GM23248 (cell line): ENCODE measurements at places on chromosomes 5 and 9.

DNA sequence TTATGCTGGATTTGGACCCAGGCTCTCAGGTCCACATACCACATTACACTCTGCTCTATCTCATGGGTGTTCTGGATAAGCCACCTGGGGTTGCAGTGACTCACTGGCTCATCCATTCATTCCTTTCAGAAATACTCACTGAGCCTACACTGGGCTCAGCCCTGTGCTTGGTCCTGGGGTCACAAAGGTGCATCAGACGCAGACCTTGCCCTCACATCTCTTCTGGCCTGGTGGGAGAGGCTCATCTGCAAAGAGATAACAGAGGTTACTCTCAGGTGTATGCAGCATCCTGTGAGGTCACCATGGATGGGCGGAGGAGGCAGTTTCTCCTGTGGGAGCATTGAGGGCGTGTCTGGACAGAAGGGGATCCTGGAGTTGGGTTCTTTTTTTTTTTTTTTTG, 12.1 kb downstream of the CDHR2 start:
- H3K27ac ChIP-seq = no peak overlapping the region
- H3K36me3 ChIP-seq = no peaks in the 10 kb centered on the region
- no peaks in the 10 kb centered on the region for H3K4me1 ChIP-seq
- no peak for DNase-seq
- H3K27me3 ChIP-seq = no peaks in the 10 kb centered on the region; the same call in 1 of the 2 replicates

DNA sequence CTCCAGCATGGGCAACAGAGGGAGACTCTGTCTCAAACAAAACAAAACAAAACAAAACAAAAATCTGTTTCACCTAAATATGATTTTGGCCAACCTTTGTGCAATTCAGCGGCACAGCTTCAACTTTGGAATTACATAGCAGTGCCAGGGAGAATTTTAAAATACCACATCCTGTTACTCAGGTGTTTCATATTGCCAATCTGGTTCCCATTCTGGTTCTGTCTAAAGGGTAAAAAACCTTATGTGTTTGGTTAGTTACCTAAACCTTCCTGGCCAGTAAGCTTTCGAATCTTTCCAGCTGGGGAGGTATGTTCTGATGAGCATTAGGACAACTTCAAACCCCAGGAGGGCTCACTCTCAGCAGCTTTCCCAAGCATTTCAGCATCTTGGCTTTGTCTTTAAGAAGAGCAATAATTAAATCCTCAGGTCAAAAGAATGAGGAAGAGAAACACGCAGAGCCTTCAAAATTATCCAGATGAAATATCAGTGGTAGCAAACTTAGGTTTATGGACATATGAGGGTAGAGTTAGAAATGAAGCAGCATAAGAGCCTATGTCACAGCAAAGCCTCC, 2.7 kb downstream of the DAB2 start:
- H3K4me1 ChIP-seq = peaks cover 52% of the 10 kb centered on the region
- H3K27me3 ChIP-seq = no peaks in the 10 kb centered on the region
- H3K36me3 ChIP-seq = peaks cover 35% of the 10 kb centered on the region
- H3K27ac ChIP-seq = peak overlapping the region; percentile 94
- no peak for DNase-seq
- peak overlapping the region; percentile 98 for H3K4me3 ChIP-seq

- H3K36me3 ChIP-seq = no peaks in the 10 kb centered on the region
- no peaks in the 10 kb centered on the region for H3K27me3 ChIP-seq
- no peak overlapping the region for H3K4me3 ChIP-seq
- no peak for DNase-seq
Observed at GRCh38 chr9:88221105-88221504, 82.8 kb upstream of the SPATA31C2 start.

DNA sequence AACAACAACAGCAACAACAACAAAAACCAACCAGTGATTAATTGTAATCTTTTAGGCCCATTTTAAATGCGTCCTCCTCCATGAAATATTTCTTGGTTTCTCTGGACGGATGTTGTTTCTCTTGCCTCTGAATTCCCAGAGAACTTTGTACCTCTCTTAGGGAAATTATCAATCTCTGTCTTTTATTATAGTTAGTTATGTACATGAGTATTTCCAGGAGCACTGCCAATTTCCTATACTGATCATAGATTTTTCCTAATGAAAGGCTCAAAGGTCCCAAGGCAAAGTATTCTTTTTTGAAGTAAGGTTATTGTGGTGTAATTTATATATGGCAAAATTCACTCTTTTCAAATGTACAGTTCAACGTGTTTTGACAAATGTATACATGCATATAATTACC, 20.4 kb upstream of the PALM2AKAP2 start:
- no peaks in the 10 kb centered on the region for H3K36me3 ChIP-seq
- no peak overlapping the region for H3K27ac ChIP-seq
- no peaks in the 10 kb centered on the region; the same call in 1 of the 2 replicates for H3K27me3 ChIP-seq
- DNase-seq = no peak

- H3K36me3 ChIP-seq = no peaks in the 10 kb centered on the region
- peaks cover 19% of the 10 kb centered on the region; the same call in 1 of the 2 replicates for H3K27me3 ChIP-seq
- no peak for DNase-seq
- H3K4me1 ChIP-seq = no peaks in the 10 kb centered on the region
Observed at GRCh38 chr5:154529282-154529681, 51.3 kb upstream of the HAND1 start.

DNA sequence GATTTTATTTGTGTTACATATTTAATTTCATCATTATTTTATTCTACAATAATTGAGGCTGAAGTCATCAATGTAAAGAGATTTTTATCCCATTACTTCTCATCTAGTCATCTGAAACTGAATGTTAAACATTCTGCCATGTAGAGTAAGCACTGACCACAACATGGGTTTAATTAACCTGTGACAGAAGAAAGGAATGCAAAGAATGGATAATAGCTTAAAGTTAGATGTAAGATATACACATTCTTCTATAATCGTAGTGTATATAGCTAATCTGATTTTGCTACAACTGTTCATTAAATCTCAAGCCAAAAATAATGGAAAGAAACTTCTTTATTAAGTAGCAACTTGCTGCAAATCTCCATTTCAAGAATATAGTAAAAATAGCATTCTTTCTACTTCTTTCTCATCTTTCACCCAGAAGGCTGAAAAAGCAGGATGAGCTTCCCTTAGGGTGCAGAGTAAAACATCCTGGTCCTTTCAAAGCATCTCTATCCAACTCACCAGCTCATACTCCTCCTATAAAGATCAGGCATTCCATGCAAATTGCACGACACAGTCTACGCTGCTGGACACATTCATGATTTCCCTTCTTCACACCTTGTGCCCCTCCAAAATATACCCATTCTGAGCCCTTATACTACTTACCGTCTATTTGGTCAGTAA, 115.2 kb downstream of the EFNA5 start:
- peaks cover 24% of the 10 kb centered on the region for H3K4me1 ChIP-seq
- H3K27ac ChIP-seq = no peak overlapping the region
- no peak overlapping the region for H3K4me3 ChIP-seq
- DNase-seq = peak; percentile 27
- H3K27me3 ChIP-seq = peaks cover 26% of the 10 kb centered on the region

DNA sequence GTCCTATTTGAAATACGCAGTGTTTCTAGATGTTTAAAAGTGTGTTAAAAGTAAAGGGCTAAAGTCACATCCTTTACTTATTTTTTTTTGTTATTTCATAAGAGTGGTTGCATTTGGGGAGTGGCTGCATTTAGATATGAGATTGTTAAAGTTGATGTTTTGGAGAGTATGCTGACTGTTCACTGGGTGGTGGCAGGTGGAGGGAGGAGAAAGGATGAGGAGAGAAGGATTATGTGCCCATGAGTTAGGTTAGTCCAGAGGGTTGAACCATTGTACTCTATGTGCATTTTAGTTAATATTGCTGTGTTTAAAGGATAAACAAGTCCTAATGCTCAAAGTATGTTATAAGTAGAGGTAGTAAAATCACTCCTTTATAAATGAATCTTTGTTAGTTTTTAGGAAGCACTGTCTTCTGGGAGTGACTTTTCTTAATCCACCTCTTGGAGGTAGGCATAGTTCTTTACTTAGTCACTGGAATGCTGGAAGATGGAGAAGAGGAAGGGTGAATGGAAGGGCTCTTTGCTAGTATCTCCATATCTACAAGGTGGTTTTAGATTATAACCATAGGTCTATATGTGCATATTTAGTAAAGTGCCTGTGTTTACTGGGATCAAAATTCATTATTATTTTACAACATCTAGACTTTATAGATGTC, 332.3 kb downstream of the NPR3 start:
- no peaks in the 10 kb centered on the region for H3K36me3 ChIP-seq
- H3K4me3 ChIP-seq = no peak overlapping the region
- peaks cover 16% of the 10 kb centered on the region; the same call in 1 of the 2 replicates for H3K4me1 ChIP-seq
- DNase-seq = no peak
- H3K27me3 ChIP-seq = no peaks in the 10 kb centered on the region
- no peak overlapping the region for H3K27ac ChIP-seq

DNA sequence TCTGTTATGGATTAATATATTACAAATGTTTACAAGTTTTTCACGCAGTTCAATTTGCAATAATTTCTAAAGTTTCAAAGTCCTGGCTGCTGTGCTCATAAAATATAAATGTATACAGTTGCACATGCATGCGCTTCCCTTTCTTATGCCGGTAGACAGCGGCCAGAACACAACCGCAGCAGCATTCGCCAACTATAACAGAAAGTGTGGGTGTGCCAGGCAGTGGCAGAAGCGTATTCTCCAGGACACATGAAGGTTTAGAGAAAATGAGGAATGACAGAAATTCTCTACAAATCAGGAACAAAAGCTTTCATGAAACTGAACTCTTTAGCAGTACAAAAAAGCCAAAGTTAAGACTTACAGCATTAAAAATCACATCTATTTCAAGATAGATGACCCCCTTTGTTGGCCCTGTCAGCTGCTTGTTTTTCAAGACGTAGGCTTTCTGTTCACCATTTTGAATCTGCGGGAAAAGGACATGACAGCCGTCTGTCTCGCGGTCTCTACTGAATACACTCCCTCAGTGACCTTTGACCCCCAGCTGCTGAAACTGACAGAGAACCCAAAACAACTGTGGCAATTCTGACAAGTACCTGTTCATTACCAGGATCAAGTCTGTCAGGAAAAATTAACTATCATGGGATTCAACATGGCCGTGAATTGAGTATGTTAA, 252.2 kb downstream of the SLF1 start:
- H3K4me3 ChIP-seq = no peak overlapping the region
- no peak for DNase-seq
- no peaks in the 10 kb centered on the region for H3K36me3 ChIP-seq
- H3K27me3 ChIP-seq = peaks cover 19% of the 10 kb centered on the region
- H3K4me1 ChIP-seq = no peaks in the 10 kb centered on the region

GRCh38 chr9:131727184-131727759, 12.6 kb downstream of the RAPGEF1 start:
- no peaks in the 10 kb centered on the region for H3K36me3 ChIP-seq
- peak overlapping the region; percentile 37 for H3K27ac ChIP-seq
- peaks cover 36% of the 10 kb centered on the region for H3K4me1 ChIP-seq
- H3K27me3 ChIP-seq = no peaks in the 10 kb centered on the region

DNA sequence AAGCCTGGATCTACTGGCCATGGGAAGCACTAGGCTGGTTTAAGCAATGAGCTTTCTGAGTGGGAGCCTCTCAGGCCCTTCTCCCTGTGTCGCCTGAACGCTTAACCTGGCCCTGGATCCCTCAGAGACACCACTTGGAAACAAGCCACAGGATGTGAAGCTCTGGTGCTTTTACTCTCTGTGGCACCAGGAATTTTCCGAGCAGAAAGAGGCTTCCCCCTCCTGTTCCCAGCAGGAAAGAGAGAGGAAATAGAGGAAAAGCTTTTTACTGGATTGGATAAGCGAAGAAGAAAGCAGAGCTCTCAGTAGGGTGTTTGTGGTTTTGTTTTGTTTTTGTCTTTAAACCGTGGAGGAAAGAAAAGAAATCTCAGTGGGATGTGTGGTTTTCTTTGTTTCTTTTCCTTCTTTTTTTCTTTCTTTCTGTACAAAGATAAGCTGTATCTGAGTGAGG, 34.5 kb downstream of the COL15A1 start:
- H3K4me3 ChIP-seq = no peak overlapping the region
- peaks cover 3% of the 10 kb centered on the region for H3K27me3 ChIP-seq
- H3K4me1 ChIP-seq = peaks cover 12% of the 10 kb centered on the region
- no peaks in the 10 kb centered on the region for H3K36me3 ChIP-seq
- no peak overlapping the region for H3K27ac ChIP-seq
- DNase-seq = no peak

DNA sequence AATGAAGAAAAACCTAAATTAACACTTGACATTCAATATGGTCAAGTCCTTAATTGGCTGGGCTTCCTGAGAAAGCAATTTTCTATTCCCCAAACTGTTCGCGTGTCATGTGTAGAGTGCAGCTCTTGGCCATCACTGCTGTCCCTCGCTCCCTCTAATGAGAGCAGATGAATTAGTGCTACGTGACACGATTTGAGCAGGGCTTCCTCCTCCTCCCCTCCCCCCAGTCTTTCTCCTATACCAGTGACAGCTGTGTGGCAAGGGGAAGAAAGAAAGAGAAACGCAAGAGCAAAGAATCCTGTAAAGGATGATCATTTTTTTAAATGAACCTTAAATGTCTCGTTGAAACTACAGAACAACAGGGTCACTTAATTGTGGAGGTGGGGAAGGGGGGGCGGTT, 159.6 kb downstream of the BNC2 start:
- no peak overlapping the region for H3K4me3 ChIP-seq
- no peak for DNase-seq
- no peak overlapping the region for H3K27ac ChIP-seq
- H3K36me3 ChIP-seq = no peaks in the 10 kb centered on the region

DNA sequence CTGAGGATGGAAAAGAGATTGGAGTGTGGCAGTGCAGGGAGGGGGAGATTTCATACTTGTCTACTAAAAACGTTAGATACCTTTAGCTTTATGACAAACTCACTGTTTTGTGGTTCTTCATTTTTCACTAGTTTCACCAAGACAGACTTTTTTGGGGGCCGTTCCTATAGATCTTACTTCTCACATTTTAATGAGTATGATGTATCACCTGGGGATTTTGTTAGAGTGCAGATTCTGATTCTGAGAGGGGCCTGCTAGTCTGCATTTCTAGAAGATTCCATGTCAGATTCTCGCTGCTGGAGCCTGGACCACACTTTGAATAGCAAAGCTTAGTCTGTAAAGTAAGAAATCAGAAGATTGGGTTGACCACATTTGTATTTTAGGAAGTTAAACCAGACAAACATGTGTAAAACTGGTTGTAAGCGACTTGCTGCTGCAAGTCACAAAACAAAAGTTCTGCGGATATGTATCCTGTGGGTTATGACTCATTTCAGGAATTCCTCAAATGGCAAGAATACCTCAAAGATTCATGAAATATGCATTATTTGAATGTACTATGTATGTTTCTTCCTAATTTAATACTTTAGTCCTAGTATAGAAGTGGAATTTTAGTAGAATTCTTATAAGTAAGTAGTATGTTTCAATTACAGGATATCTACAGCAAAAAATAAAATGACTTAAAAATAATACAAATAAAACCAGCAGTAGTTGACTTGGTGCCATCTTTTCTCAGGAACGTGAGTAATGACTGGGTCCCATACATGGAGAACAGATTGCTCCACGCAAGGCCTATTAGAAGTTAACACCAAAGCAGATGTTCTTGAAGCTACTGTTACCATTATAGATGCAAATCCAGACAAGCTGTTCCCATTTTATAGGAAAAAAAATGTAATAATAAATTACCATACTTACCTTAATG, 27.8 kb downstream of the NFIL3 start:
- peaks cover 32% of the 10 kb centered on the region for H3K4me1 ChIP-seq
- no peaks in the 10 kb centered on the region for H3K36me3 ChIP-seq
- H3K27me3 ChIP-seq = no peaks in the 10 kb centered on the region

- no peak for DNase-seq
- H3K27me3 ChIP-seq = no peaks in the 10 kb centered on the region
- H3K4me1 ChIP-seq = no peaks in the 10 kb centered on the region
- no peak overlapping the region for H3K4me3 ChIP-seq
Observed at GRCh38 chr9:98101868-98102273, 17.2 kb downstream of the TRIM14 start.
